ENCODE measurements at places on chromosomes 7 and 10. TPM values are rescaled to one million over a fixed set of nuclear protein-coding genes. Genes with fewer than 3 reads are reported as not detected.

DNA sequence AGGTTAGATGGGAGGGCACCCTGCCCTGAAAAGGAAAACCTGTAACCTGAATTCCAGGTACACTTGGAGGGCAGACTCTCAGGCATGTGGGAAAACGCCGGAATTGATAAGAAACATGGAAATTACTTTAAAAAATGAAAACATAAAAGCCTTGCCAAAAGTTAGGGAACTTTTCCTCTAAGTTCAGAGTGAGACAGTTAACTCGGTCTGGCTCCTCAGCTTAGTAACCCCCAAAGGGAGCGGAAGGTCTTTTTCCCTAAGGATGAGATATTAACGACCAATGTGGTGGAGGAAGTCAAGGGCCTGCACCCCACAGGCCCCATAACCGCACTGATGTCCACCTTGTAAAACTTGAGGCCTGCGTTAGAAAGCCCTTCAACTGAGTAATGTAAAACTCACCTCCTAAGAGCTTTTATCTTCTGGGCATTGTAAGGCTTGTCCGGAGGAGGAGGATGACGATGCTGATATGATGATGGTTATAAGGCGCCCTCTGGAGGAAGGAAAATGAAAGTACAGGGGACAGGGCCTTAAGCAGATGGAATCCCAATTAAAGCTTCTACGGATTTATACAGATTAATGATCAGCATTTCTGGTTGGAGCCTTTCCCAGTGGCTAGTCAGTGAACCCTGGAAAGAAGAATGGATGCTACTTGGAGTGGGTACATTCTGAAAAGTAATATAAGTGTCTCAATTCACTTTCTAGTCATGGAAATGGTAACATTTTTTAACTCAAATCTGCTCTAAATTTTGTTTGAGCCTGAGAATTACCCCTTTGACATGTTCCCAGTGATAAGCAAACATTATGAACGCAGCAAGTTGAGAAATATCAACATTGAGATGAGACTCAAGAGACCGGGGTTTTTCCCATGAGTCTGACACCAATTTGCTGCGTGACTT lies 694 bp downstream of the COL1A2 start:
- peak; percentile 47 for DNase-seq

DNA sequence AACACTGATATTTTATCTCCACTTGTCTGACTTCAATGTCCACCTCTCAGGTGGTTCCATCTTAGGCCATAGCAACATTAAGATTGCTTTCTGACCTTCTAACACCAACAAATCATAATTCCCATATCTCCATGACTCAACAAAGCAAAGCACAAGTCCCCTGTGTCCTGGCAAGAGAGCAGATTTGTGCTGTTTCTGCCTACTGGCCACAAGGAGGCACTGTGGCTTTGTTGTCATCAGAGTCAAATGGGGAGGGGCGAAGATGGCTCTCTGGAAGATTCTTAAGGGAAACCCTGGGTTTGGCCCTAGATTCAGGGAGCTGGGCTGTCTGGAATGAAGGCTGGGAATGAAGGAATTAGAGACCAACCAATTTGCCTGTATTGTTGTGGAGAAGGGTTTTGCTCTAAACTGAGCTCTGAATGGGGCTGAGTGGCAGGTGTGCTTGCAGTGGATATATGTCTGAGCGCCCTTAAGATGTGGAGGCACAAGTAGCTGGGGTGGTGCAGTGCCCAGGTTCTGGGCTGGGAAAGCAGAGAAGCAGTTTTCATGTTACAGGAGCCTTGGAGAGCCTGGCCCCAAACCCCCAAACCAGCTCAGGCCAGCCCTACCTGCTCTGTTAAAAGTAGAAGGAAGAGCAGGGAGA lies 154.8 kb upstream of the PRSS58 start:
- DNase-seq: no peak

GRCh38 chr7:138546829-138547228 lies 86.8 kb downstream of the TRIM24 start:
- DNase-seq: no peak

- no peak for DNase-seq
Observed at GRCh38 chr7:79979437-79979836, 155.2 kb upstream of the GNAI1 start.

DNA sequence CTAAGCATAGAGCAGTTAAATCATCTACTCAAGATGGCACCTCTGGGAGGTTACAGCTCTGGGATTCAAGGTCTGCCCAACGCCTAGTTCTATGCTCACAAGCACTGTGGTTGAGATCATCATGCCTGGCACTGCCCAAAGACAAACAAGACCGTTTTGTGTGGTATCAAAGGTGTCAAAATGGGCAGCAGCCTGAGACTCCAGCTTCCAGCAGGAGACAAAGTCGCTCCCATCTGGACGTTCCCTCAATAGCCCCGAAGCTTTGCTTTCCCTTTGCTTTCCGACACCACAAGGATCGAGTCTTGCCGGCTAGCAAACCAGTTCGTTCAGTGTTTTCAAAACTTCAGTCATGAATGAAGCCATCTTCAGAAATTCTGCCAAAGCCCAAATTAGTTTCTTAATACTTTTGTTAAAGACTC lies 5.1 kb downstream of the HABP2 start:
- DNase-seq: no peak

DNA sequence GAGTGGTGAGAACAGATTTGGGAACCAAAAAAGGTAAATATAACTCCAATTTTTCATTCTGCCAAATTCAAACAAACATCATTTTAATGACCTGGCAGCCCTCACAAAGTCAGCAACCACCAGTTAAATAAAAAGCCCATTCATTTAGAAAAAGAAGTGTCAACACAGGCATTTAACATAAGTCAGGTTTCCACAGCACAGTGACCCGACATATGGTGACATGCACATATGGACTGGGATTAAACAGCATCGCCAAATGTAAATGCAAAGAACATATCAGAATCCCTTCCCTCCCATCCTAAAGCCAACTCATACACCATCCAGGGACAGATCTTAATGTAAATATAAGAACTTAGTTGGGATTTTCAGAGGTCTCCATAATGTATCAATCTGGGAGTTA lies 293.2 kb downstream of the FGFR2 start:
- no peak for DNase-seq

DNA sequence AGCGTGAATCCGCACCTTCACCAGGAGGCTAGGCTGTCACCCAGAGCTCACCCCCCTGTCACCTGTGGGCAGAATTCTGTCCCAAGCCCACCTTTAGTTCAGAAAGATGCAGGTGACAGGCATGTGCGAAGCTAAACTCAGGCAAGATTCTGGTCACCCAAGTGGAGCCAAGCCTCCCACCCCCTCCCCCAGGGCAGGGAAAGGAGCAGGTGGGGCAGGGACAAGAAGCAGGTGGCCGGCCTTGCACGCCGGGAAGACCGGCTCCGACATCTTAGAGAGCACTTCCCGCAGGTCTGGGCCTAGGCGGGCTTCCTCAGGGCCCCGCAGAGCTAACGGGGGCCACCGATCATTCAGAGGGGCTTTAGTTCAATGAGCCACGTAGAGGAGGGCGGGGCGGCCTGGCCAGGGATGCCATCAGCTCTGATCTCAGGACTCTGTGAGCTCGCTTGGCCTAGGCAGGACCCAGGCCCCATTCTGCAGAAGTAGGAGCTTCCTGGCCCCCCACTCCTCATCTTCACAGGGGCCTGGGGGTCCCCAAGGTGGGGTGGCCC lies 19.9 kb downstream of the UNCX start:
- no peak for DNase-seq

- no peak for DNase-seq
Observed at GRCh38 chr10:101748496-101748895, 27.4 kb downstream of the FGF8 start.

DNA sequence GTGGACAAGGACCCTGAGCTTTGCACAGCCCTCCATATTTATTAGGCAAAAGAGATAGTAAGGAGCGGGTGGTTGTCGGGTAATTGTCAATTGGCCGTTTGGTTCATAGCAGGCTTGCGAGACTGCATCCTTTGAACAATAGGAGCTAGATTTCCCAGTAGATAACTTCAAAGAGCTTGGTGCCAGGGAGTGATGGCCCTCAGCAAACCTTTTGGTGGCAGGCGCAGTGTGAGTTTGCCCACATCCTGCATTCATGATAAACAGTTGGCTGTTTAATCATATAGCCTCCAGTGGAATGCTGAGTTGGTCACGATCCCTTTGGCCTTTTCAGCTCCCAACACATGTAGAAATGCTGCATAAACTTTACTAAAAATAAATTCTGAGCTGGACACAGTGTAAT lies 156.9 kb downstream of the AKR1D1 start:
- DNase-seq: no peak

DNA sequence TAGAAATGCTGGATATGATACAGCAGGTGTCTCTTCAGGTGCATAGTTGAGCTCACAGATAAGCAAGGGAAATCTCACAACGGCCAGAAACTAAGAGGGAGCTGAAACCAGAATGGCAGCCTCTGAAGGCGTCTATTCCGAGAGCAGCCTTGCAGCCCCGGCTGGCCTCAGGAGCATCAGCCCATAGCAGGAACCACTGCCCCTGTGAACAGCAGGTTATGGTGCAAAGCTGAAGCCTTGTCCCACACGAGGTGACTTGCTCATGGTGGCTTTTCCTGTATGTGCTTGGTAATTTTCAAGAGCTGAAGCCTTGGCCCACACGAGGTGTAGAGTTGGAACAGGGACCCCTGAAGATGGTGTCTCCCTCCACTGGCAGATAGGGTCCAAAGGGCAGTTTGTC lies 33.2 kb downstream of the BNIP3 start:
- no peak for DNase-seq

DNA sequence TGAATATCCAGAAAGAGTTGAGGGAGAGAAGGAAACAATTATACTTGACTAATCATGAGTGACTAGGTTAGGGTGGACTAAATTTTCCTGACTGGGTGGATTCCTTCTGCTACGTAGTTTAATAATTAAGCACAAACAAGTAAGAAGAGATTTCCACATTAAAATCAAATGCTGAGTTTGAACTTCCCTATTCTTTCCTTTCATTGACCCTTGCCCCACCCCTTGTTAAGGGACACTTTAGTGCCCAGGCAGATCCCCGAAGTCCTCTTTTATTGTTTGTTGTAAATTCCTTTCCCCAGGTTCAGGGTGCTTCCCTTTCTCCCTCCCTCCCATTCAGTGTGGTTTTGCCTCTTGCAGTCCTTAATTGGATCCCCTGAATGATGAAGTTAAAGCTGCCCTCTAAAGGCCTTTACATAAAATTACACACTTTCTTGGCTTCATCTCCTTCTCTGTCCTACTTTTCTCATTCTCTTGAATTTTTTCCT lies 8.8 kb upstream of the SPAM1 start:
- peak; percentile 25 for DNase-seq

PAPOLB gene
- total RNA-seq: 0.14 TPM

ZP3 gene
- 8.6 TPM for total RNA-seq

MPP7 gene
- total RNA-seq: 2.3 TPM

SLC26A3 gene
- total RNA-seq: not detected

NAT16 gene
- not detected for total RNA-seq

TMEM196 gene
- not detected for total RNA-seq

ADD3 gene
- 513 TPM for total RNA-seq
